CD4-positive, alpha-beta T cell treated with Interleukin-21 for 1 hour (primary cell): ENCODE measurements at places on chromosomes 5 and 9.

DNA sequence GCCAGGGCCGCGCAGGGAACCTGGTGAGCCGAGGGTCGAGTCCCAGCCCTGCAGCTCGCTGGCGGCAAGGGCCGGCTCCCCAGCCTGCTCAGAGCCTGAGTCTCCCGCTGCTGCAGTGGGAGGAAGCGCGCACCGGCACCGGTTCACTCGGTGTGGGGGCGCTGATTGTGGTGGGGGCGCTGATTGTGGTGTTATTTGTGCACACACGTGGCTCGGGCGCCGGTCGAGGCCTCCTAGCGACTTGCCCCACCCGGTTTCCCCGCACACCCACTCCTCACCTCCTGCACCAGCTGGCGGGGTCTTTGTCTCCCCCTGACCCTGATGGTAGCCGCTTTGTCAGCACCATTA is 266.7 kb downstream of the NSG2 start:
- DNase-seq: no peak

GRCh38 chr5:89706731-89707130 is 702.8 kb downstream of the CETN3 start:
- DNase-seq: no peak

DNA sequence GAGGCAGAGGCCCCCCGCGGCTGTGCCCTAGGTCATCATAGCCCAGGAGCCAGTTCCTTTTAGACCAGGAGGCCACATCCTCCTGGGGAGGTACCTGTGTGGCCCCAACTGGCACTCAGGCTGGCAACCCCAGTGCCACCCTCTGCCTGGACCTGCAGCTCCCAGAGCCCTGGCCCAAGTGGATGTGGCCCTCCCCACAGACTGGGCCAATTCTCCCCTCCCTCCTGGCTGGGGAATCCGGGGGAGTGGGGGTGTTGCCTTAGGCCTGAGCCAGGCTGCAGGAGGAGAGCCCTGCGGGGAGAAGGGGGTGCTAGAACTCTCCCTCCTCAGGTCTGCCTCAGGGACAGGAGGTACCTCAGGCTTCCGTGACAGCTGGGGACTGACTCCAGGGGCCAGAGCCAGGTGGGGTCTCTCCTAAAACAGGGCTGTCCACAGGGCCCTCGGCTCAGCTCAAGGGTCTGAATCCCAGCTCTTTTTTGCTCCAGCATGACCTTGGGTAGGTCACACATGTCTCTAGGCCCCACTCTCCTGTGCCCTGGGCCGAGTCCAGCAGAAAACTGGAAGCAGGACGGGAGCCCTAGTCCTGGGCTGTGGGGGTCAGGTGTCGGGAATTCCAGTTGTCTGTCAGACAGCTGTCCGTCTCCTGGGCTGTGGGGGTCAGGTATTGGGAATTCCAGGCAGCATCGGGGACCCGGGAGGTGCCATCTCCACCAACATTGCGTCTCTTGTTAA is 9.6 kb downstream of the DNLZ start:
- DNase-seq: no peak

GRCh38 chr5:148090773-148091250 is 27.0 kb downstream of the SPINK5 start:
- no peak for DNase-seq
